Left ventricle myocardium superior (tissue), 1 donor: ENCODE measurements at places on chromosomes 12 and 14. TPM values are rescaled to one million over a fixed set of nuclear protein-coding genes. Genes with fewer than 3 reads are reported as not detected.

Gene KITLG
- 9.0 TPM for total RNA-seq

Gene SMCO3
- total RNA-seq, result 0.20 TPM

Gene P3H3
- total RNA-seq, result 11.5 TPM

Gene TAC3
- total RNA-seq, result not detected

Gene ANKRD33
- total RNA-seq, result not detected

Gene ANG
- total RNA-seq, result 4.0 TPM
